ENCODE measurements at places on chromosomes 5 and 9.

- DNase-seq: no peak
Observed at GRCh38 chr9:76162086-76162730, 232.0 kb downstream of the RFK start.

- peak; percentile 26 for DNase-seq
Observed at GRCh38 chr9:121700165-121700831, 48.9 kb downstream of the DAB2IP start.

- DNase-seq: no peak
Observed at GRCh38 chr9:127053057-127053821, 69.2 kb downstream of the ANGPTL2 start.

- no peak for DNase-seq
Observed at GRCh38 chr9:27341545-27342294, 44.8 kb upstream of the EQTN start.

GRCh38 chr5:101212942-101213514 lies 309.9 kb upstream of the ST8SIA4 start:
- DNase-seq: no peak

GRCh38 chr5:11797132-11797531 lies 107.1 kb downstream of the CTNND2 start:
- DNase-seq: no peak

DNA sequence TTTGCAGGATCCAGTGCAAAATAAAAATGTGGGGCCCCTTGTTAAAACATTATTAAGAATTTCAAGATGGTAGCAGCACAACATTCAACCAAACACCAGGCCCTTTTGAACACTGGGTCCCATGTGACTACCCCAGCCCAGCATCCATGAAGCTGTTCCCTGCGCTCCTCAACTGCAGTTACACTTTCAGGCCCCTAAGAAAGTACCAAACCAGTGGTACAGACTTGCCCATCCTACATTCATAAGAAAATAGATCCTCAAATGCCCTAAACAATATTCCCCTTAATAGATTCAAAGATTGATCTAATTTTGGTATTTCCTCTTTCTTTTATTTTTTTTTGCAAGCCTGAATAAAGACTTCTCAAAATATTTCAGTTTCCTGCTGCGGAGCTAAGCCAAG lies 201.7 kb downstream of the EFNA5 start:
- DNase-seq: no peak
